ENCODE measurements at places on chromosomes 6 and 20.

DNA sequence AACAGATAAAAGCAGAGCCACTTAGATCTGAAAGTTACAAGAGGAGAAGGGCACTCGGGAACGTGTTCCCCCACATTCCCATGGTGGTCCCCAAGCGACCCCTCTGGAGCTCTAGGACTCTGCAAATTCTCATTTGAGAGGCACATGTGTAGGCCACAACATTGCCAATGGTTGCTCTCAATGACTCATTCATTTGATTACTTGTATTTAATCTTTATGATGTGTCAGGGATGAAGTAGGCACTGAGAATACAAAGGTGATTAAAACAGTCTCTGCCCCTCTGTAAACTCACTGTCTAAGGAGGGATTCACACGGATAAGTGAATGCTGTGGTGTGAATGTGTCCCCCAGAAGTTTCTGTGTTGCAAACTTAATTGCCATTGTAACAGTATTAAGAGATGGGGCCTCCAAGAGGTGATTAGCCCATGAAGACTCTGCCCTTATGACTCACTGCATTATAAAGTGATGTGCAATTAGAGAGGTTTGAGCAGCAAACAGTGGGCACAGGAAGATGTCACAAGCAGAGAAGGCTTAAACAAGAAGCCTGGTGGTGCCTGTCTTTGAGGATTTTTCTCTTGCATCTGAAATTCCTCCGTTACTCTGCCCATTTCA is 34.0 kb upstream of the TRAM2 start:
- DNase-seq: no peak

GRCh38 chr6:157964100-157964499 is 17.6 kb upstream of the SYNJ2 start:
- no peak for DNase-seq

DNA sequence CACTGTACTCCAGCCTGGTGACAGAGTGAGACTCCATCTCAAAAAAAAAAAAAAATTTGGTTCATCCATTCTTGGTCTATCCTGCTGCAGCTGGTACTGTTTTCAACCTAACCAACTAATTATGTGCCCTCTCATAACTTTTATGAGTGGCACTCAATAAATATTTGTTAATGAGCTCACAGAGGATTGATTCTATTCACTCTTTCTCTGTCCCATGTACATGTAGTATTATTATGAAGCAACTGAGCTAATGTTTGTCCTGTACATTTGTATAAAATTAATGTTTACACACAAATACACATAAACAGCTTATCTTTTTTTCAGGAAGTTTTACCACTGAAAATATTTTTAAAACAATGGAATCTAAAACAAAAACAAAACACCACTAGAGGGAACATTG is 10.1 kb downstream of the RIPOR2 start:
- no peak for DNase-seq

GRCh38 chr6:13413466-13413862 is 73.9 kb downstream of the GFOD1 start:
- no peak for DNase-seq

GRCh38 chr20:47652301-47652700 is 133.0 kb downstream of the SULF2 start:
- no peak for DNase-seq

DNA sequence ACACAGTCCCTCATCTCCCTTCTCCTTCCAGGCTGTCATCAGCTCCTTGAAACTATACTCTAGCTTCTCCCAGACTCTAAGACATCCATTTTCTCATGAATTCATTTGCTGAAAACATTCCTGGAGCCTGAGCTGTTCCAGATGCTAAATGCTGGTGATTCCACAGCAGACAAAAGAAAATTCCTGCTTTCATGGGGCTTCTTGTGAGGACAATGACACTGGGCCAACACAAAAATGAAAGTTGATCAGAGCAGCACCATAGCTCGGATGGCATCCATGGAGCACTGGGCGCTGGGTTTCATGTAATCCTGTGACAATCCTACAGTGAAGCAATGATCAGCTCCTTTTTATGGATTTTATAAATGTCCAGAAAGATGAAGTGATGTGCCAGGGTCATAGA is 47.4 kb upstream of the STX16 start:
- no peak for DNase-seq

DNA sequence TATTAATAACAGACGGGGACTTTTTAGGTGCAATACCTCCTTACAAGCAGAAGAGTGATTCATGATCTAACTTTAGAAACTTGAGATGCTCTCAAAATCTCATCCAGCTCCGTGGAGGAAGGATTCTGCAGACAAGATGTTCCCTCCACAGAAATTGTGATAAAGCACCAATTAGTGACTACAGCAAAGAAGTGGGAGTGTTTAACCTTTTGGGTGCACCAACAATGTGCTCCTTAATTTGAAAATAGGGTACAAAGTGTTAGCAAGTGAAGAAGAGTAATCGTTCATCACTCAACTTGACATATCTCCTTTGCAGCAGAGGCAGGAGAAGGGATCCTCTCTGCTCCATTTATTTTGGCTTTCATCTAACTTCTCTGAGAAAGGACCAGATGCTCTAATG is 22.8 kb upstream of the SCP2D1 start:
- DNase-seq: no peak

DNA sequence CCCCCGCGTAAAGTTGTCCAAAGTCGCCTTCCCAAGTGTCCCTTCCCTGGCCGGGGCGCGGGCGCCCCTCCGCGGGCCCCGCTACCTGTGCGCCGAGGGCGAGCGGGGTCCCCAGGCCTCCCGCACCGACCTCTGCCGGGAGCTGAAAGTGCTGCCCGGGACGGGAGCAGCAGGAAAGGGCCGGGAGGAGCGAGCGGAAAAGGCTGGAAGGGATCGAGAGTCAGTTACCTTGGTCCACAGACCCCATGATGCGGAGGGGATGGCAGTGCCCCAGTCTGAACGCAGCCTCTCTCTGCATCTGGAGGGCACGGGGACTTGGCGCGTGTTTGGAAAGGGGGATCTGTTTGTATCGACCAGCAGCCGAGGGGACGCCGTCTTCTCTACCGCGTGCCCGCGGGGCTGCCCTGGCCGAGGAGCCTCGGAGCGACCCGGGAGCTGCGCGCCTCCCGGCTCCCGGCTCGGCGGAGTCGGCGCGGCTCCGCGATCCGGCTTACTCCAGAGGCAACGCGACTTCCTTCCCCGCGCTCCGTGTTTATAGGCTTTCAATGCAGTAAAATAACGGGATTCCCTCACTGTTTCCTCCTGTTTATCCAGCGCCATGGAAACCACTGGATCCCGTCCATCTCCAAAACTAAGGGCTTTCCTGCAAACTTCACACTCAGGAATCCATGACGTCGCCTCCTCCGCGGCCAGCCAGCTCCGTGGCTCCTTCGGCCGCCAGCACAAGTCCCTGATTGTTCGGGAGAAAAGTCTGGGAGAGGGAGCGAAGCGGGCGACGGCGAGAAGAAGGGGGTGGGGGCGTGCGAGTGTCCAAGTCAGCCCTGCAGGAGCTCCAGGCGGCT is 20.0 kb upstream of the NFATC2 start:
- no peak for DNase-seq

GRCh38 chr6:118894425-118895260 is 691 bp downstream of the ASF1A start:
- peak; percentile 58 for DNase-seq

DNA sequence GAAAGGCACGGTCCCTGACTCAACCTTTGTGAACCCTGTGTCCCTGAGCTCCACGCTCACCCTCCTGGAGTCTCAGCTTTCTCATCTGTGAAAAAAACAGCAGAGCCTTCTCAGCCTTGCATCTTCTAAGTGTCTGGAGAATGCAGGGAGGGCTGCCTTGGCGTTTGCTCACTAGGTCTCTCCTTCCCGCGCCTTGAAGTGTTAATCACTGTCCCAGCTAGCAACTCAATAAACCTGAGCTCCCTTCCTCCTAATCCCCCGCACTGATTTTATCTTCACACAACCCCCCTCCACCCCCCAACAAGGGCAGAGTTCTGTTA is 34.9 kb upstream of the FOXC1 start:
- no peak for DNase-seq

- DNase-seq: no peak
Measured at GRCh38 chr6:62429781-62430180, 143.8 kb upstream of the KHDRBS2 start.

GRCh38 chr6:127952831-127953230 is 52.0 kb upstream of the THEMIS start:
- no peak for DNase-seq

GRCh38 chr6:118746145-118746824 is 94.9 kb upstream of the CEP85L start:
- no peak for DNase-seq

DNA sequence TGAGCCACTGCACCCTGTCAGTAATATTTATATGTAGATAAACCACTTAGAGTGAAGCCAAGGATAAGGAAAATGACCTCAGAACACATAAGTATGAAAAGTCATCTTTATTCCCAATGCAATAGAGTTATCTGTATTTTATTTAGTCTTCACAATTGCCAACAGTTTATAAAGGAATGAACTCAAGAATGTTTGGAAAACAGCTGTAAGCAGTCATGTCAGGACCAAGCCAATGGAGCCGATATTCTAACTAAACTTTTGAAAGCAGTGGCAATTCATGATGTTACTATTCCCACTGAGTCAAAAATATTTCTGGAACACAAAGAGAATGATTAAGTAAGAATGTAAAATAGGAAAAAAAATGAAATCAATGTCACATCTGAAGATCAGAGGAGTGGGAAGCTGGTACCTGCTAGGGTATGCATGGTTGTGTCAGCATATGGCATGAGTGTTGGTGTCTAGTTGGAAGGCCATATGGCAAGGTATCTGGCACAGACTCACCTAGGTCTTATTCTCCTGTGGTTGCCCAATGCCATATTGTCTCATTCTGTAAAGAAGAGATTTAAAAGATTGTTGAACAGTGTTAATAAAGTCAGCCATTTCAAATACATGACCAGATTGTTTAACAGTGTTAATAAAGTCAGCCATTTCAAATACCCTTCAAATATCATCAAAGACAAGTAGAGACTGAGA is 118.2 kb downstream of the ADAT2 start:
- no peak for DNase-seq

DNA sequence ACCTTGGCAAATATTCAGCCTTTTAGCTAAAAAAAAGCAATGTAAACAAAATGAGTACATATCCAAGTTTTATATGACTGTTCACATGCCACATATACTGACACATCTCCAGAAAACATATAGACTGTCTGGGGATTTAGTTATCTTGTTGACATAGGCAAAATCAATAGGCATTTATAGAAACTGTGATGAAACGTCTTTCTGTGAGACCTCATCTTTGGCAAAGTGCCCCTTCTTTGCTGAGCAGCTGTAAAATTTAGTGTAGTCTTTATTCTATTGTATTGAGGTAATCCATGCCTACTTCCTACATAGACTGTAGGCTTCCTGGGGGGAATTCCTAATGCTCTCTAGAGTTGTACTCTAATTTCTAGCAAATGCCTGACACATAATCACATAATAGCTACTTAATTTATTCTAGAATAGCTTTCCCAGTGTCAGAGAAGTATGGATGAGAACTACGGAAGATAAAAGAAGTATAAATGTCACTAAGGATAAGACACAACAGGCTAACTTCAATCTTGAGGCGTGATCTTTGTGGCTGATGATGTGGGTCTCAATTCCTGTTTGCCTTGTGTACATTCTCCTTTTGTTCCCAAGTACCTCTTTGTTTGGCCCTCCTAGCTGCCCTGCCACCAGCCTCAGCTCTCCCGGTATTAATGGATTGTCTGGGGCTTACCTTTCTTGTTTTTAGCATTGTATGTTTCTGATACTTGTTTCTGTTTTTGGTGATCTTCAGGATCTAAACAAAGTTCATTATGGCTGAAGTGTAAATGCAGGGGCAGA is 30.6 kb downstream of the PTCHD4 start:
- DNase-seq: no peak

GRCh38 chr20:17617212-17617867 is 47.5 kb downstream of the DSTN start:
- peak; percentile 47 for DNase-seq

DNA sequence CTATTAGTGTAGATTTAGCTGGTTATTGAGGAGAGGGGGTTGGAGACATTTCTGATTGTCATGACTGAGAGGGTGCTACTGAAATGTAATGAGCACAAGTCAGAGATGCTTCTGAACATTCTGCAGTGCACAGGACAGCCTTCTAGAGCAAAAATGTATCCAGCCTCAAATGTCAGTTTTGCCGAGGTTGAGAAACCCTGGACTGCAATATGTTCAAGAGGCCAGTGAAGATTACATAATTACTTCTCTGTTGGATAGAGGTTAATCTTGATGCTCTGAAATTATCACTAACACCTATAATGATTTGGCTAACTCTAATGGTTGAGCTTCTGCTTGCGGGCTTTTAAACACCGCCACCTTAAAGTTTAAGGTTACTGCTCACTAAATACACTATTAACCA is 3.4 kb upstream of the DUSP22 start:
- no peak for DNase-seq

- no peak for DNase-seq
Measured at GRCh38 chr20:4245542-4245941, 230.2 kb upstream of the RNF24 start.

GRCh38 chr20:47133809-47134456 is 222.6 kb downstream of the ZMYND8 start:
- no peak for DNase-seq

DNA sequence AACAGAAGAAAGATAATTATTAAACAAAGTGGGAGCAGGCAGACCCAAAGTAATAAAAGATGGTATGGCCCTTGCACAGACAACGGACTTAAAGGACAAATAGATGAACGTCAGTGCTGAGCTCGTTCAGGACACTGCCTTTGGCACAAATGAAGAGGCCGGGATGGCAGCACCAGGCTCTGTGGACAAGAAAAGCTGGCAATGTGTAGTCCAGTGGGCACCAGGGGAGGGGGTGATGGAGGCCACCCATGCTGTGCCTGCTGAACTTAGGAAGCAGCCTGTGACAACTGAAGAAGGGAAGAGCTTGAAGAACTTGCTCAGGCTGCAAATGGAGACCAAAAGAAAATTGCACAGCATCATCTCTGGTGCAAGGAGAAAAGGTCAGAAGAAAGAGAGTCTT is 131.0 kb downstream of the ANKRD60 start:
- DNase-seq: no peak

DNA sequence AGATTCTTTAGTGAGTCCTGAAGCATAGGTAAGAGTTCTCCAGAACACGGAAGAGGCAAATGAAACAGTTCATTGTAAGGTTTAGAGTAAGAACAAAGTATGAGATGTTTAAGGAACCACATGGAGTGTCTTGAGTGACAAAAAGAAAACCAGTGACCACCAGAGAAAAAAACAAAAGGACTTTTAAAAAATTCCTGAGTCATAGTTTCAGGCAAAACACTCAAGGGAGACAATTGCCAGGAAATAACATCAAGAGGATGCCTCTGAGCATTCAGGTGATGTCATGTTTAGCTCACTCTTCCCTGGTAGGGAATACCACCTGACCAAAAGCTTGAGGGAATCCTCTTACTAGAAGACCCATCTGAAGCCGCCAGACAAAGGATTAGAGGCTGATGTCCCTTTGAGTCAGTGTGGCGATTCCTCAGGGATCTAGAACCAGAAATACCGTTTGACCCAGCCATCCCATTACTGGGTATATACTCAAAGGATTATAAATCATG is 110.3 kb downstream of the COL19A1 start:
- DNase-seq: no peak

DNA sequence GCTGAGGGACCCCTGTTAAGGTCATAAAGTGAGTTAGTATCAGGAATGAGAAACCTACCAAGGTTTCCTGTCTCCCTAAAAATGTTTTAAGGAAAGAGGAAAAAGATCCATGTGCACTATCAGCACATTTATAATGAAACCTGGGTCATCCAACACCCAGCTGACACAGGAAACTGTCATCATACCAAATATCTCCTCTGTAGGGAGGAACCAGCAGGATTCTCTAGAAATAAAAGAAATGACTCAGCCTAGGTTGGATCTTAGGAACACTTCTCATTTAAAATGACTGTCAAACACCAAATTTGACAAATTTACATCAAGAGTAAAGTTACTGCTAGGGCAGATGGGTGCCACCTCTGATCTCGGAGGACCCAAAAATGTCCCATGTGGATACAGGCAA is 21.7 kb downstream of the GFOD1 start:
- DNase-seq: no peak

Measured in CD4-positive, alpha-beta T cell treated with Interleukin-2 at 100 ng/mL for 4 hours (primary cell).